ENCODE measurements at places on chromosomes 4 and X.

DNA sequence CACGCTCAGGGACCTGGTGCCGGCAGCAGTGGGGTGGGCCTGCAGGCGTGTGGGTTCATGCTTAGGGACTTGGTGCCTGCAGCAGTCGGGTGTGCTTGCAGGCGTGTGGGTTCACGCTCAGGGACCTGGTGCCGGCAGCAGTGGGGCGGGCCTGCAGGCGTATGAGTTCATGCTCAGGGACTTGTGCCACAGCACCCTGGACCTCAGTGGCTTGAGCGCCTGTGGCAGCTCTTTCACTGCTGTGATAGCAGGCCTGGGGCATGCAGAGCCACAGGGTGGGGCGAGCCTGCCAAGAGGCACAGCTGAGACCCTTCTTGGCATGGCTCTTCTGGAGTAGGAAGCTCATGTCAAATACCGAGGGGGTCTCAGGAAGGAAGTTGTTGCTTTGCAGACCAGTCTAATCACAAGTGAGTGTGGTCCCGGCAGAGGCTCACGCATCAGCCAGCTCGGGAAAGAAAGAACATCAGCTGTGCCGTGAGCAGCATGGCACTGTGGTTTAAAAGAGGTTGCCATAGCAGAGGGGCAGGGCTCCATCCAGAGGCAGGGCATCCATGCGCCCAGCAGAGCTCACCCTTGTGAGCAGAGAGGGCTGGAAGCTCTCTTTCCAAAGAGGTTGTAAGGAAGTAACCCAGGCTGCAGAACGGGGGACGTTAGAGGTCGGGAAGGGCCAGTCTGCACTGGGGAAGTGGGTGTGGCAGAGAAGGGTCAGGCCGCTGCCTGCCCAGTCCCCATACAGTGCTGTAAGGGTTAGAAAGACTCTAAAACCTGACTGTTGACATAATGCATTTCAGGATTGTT is 21.1 kb downstream of the PIGG start:
- no peak for DNase-seq

- DNase-seq = no peak
These were observed 1.3 kb downstream of the RIPPLY1 start for GRCh38 chrX:106901781-106902219.

DNA sequence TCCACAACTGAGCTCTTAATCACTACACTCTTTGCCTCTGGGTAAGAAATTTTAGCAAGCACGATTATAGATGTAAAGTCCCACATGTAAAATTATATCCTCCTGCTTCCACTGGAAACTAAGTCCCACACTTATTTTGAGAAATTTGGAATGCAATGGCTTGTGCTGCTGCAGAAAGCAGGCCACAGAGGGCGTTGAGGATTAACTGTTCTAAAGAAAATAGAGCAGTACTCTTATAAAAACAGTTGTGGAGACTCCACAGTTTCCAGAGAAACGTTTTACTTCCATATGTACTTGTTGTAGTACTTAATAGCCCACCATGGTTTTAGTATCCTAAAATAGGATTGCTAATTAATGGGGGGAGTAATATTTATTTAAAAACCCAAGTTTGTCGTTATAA is 1.7 kb upstream of the CENPC start:
- no peak for DNase-seq

- DNase-seq = no peak
These were observed 35.9 kb downstream of the PNMA5 start for GRCh38 chrX:152958047-152958446.

Measured in CD4-positive, alpha-beta T cell treated with Interleukin-1 beta for 1 hour (primary cell).